Cerebellar nuclear complex (tissue), 1 donor: ENCODE measurements at places on chromosomes 16 and 17.

DNA sequence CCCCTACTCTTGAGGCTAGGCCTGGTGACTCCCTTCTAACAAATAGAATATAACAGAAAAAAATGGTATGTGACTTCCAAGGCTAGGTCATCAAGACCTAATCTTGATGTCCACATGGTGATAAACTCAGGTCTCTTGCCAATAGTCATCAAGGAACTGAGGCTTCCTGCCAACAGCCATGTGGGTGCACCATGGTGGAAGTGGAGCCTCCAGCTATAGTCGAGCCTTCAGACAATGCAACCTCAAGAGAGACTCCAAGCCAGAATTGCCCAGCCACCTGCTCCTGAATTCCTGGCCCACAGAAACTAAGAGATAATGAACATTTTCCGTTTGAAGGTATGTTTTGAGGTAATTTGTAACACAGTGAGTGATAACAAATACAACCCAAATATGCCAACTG lies 55.9 kb upstream of the SREBF1 start:
- DNase-seq, result no peak

DNA sequence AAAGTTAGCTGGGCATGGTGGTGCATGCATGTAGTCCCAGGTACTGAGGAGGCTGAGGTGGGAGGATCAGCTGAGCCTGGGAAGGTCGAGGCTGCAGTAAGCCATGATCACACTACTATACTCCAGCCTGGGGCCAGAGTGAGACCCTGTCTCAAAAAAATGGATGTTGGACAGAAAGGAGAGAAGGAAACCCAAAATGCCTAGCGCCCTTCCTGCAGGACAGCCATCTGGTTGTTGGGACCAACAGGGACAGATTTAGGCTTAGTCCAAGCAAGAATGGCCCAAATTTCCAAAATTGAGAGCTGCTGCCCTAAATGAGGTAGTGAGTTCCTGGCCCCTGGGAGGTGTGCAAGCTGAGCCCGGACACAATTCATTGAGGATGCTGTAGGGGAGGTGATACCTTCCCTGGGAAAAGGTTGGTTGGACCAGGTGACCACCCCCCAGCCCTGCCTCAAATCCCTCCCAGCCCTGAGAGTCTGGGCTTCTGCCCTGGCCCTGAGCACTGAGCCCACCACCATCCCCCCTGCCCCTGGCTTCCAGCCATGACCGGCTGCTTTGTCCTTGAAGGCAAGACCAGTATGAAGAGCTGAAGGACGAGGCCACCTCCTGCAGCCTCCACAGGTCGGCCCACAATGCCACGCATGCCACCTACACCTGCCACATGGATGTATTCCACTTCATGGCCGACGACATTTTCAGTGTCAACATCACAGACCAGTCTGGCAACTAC lies 35.1 kb downstream of the IL21R start:
- no peak for DNase-seq

DNA sequence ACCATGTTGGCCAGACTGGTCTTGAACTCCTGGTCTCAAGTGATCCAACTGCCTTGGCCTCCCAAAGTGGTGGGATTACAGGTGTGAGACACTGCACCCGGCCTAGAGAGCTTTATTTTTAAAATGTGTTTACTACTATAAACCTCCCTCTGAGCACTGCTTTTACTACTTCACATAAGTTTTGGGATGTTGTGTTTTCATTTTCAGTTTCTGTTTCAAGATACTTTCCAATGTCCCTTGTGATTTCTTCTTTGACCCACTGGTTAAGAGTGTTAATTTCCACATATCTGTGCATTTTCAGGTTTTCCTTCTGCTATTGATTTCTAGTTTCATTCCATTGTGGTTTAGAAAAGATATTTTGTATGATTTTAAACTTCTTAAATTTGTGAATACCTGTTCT lies 74.4 kb downstream of the NETO2 start:
- no peak for DNase-seq

DNA sequence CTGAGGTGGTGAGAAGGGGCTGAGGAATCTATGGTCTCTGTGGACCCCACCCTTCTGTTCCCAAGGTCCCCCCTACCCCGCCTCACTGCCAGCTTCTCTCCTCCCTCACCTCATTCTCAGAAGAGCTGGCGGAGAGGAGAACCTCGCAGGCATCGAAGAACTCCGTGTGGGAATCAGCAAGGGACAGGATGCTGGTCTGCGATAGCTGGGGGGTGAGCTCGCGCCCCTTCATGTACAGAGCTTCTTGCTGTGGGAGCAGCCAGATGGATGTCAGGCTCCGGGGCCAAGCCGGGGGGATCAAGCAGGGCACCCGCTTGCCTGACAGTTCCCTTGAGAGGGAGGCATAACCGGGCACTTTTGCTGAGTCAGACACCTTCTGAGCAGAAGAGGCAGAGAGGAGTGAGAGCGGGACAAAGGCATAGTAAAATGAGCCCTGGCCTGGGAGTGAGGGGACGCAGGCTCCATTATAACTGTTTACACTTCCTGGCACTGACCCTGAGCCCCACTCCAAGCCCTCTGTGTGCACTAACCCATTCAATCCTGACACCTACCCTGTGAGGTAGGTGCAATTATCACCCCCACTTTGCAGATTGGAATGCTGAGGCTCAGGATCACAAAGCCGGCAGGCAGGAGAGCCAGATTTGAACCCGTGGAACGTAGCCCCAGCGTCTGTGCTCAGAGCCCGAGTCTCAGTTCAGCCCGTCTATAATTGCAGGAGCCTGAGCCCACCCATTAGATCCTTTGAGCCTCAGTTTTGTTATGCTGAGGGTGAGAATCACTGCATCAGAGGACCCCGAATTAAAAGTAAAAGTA lies 6.3 kb downstream of the OSBPL7 start:
- no peak for DNase-seq

DNA sequence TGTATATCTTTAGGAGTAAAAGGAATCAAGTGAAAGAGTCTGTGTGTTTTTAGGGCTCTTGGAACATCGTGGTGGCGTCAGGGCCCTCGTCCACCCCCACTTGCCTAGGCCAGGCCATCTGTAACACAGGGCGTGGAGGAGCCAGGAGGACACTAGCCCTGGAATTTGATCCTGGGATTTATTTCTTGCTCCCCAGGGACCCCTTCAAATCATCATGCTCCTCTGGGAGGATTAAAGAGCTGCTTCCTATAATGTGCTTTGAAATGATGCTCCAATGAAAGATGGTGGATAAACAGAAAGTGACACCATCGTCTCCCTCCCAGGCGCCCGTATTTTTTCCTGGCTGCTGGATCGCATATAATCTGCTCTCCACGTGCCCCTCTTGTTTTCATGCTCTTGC lies 113.3 kb downstream of the AATF start:
- DNase-seq, result no peak

- DNase-seq, result peak; percentile 55
Observed at GRCh38 chr17:75632863-75633485, at the start of gene SMIM5. Gene SMIM5 (plus strand): TSS chr17:75633434. CDS start chr17:75640202, 6,768 bp downstream.

DNA sequence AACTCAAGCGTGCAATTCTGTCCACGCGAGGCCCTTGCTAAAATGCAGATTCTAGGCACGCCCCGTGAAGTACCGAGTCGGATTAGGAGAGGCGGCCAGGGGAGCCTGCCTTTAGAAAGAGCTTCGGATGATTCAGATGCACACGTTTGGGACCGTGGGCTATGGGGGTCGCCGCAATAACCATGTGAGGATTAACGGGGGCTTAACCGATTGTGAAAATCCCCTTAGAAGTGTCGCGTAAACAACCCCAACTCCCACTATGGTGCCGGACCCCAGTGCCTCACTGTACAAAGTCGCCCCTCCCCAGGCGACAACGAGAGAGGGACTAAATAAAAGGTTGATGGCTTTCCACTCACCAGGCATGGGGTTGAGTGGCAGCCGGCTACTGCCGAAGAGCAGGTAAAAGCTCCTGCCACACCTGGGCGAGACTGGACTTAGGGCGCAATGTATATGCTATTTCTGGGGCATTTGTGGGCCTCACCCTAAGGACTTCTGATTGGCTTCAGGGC lies 635 bp upstream of the SP2 start:
- no peak for DNase-seq

- DNase-seq, result no peak
Observed at GRCh38 chr17:74123350-74123749, 80.1 kb upstream of the RPL38 start.

DNA sequence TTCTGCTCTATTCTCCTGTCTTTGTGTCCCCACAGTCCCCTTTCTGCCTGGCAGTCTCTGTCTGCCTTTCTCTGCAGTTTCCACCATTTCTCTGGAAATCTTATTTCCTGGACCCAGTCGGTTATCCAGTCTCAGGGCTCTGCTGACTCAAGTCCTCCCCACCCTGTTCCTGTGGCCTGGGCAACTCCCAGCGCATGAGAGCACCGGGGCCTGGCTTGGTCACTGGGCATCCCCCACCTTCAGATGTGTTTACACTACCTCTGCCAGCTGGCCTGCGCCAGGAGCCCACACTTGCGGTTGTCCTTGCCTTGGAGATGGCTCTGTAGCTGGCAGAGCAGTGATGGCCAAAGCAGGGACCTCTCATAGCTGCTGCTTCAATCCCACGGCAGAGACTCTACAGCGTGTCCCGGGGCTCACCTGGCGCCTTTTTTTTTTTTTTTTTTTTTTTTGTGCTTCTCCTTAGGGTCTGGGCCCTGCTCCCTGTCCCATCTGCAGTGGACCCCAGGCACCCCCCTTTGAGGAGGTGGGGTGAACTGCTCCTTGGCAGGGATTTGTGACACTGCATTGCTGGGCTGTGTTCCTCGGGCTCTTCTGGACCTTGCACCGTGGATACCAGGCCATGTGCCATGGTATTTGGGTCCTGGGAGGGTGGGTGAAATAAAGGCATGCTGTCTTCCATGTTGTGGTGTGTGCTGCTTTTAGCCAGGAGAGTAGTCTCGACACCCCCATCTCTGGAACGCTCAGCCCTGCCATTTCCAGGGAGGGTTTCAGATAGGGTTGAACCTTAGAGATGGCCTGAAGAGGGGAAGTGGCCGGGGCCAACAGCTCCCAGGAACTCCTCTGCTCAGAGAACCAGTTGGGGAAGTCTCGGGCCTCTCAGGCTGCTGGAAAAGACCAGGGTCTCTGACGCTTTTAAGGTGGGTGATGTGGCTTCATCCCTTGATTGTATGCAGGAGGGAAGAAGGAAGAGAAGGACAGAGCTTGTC lies 17.5 kb downstream of the GUCY2D start:
- DNase-seq, result no peak
